Activated B cell treated with CpG ODN at 0.5 μM for 24 hours (primary cell): ENCODE measurements at places on chromosomes 7 and 10. TPM values are rescaled to one million over a fixed set of nuclear protein-coding genes. Genes with fewer than 3 reads are reported as not detected.

DNA sequence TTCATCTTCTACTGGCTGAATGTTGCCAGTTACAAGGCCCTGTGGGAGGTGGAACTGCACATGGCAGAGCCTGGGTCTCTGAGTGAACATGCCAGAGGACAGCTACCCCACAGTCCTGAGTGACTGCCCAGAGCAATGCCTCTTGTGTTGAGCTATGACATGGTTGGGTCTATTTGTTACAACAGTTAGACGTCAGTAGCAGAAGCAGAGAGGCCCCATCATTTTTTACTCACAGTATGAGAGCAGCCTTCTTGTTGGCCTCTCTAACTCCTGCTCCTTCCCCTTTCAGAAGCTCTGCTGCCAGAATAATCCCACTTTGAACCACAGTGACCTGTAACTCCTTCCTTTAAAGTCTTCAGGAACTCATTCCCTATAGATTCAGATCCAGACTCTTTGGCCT lies 30.8 kb upstream of the NRP1 start:
- H3K27ac ChIP-seq: no peak overlapping the region
- H3K27me3 ChIP-seq: no peaks in the 10 kb centered on the region
- no peaks in the 10 kb centered on the region for H3K4me1 ChIP-seq
- H3K4me3 ChIP-seq: no peak overlapping the region
- no peak for DNase-seq
- H3K36me3 ChIP-seq: no peaks in the 10 kb centered on the region

The KNDC1 gene
- total RNA-seq: 0.09 TPM in 1 of 2 replicates, not detected in the other

DNA sequence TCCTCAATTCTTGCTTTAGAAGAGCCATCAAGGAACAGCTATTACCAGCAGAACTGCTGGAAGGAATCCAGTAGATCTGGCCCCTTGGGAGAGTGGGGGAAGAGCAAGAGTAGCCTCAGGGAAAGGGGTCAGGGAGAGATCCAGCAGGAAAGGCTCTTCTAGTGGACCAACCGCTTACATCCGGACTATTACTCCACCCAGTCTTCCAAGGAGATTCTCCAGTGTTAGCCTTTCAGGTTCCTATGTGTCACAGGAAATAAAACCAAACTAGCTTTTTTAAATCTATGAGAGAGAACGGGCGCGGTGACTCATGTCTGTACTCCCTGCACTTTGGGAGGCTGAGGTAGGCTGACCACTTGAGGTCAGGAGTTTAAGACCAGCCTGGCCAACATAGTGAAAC lies 34.3 kb downstream of the TET1 start:
- no peak overlapping the region for H3K27ac ChIP-seq
- no peaks in the 10 kb centered on the region for H3K36me3 ChIP-seq
- DNase-seq: no peak
- no peaks in the 10 kb centered on the region for H3K27me3 ChIP-seq
- no peaks in the 10 kb centered on the region for H3K4me1 ChIP-seq
- no peak overlapping the region for H3K4me3 ChIP-seq

DNA sequence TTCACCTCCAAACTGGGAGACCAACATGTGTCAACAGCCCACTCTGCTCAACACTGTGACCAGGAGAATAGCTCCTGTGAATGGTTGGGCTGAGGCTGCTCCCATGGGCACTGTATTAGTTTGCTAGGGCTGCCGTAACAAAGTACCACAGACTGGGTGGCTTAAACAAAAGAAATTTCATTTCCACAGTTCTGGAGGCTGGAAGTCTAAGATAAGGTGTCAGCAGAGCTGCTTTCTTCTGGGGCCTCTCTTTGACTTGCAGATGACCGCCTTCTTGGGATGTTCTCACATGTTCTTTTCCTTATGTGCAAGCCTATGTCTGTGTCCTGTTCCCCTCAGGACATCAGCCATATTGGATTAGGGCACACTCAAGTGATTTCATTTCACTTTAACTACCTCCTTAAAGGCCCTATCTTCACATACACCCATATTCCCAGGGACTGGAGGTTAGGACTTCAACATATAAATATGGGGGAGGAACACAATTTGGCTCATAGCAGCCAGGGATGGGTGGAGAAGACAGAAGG lies 90.3 kb downstream of the CPED1 start:
- peaks cover 3% of the 10 kb centered on the region for H3K27me3 ChIP-seq
- H3K4me1 ChIP-seq: peaks cover 4% of the 10 kb centered on the region
- no peak overlapping the region for H3K27ac ChIP-seq
- no peaks in the 10 kb centered on the region for H3K36me3 ChIP-seq
- DNase-seq: no peak

GRCh38 chr7:39271402-39271801 lies 293.7 kb downstream of the POU6F2 start:
- H3K27ac ChIP-seq: no peak overlapping the region
- no peak for DNase-seq
- H3K4me3 ChIP-seq: no peak overlapping the region
- H3K36me3 ChIP-seq: no peaks in the 10 kb centered on the region
- no peaks in the 10 kb centered on the region for H3K4me1 ChIP-seq

DNA sequence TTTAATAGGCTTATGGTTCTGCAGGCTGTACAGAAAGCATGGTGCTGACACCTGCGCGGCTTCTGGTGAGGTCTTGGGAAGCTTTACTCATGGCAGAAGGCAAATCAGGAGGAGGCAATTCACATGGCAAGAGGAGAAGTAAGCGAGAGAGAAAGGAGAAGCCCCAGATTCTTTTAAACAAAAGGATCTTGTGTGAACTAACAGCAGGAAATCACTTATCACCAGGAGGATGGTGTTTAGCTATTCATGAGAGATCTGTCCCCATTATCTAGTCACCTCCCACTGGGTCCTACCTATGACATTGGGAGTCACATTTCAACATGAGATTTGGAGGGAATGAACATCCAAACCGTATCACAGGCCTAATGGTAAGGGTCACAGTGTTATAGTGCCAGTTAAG lies 678.0 kb upstream of the KCND2 start:
- no peaks in the 10 kb centered on the region for H3K4me1 ChIP-seq
- no peak overlapping the region for H3K4me3 ChIP-seq
- no peaks in the 10 kb centered on the region for H3K27me3 ChIP-seq
- H3K36me3 ChIP-seq: no peaks in the 10 kb centered on the region
- DNase-seq: no peak

- no peak for DNase-seq
- peaks cover 21% of the 10 kb centered on the region for H3K27me3 ChIP-seq
- H3K4me1 ChIP-seq: no peaks in the 10 kb centered on the region
Observed at GRCh38 chr10:75438275-75438674, 6.9 kb downstream of the LRMDA start.

The SYT15B gene
- total RNA-seq: 0.12 TPM in 1 of 2 replicates, not detected in the other

The PIK3CG gene
- 62.0 and 63.6 TPM in 2 replicates for total RNA-seq

- no peaks in the 10 kb centered on the region for H3K4me1 ChIP-seq
- H3K36me3 ChIP-seq: no peaks in the 10 kb centered on the region
- no peak overlapping the region for H3K27ac ChIP-seq
- no peak overlapping the region for H3K4me3 ChIP-seq
- DNase-seq: no peak
- H3K27me3 ChIP-seq: no peaks in the 10 kb centered on the region
Observed at GRCh38 chr7:46432708-46433107, 511.6 kb upstream of the IGFBP3 start.

- DNase-seq: no peak
- H3K36me3 ChIP-seq: no peaks in the 10 kb centered on the region
- no peaks in the 10 kb centered on the region for H3K27me3 ChIP-seq
- H3K27ac ChIP-seq: no peak overlapping the region
Observed at GRCh38 chr10:77859200-77859864, 67.2 kb downstream of the DLG5 start.

GRCh38 chr10:70991140-70992124 lies 103.1 kb upstream of the PCBD1 start:
- H3K4me3 ChIP-seq: no peak overlapping the region
- H3K27ac ChIP-seq: no peak overlapping the region
- H3K36me3 ChIP-seq: no peaks in the 10 kb centered on the region
- H3K27me3 ChIP-seq: peaks cover 6% of the 10 kb centered on the region
- no peak for DNase-seq
- no peaks in the 10 kb centered on the region for H3K4me1 ChIP-seq

The ZSCAN25 gene
- 28.5 and 33.4 TPM in 2 replicates for total RNA-seq

DNA sequence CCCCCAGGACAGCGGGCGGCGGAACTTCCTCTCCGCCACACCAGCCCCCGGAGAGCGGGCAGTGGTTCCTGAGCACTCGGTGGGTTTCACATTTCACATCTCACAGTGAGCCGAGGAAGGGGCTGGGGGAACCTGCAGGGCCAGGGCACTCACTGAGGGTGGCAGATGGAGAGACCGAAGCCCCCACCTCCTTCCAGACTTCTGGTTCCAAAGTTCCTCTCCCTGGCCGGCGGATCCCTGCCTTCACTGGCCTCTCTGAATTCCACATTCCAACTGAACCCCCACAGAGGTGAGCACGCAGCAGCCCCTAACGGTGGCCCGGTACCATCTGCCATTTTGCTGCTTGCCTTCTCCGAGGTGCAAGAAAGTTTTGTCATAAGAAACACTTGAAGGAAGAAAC lies 461.0 kb downstream of the PTPRN2 start:
- no peak overlapping the region for H3K4me3 ChIP-seq
- no peaks in the 10 kb centered on the region for H3K4me1 ChIP-seq
- no peak for DNase-seq
- H3K27me3 ChIP-seq: no peaks in the 10 kb centered on the region
- H3K27ac ChIP-seq: no peak overlapping the region
- H3K36me3 ChIP-seq: no peaks in the 10 kb centered on the region

- no peaks in the 10 kb centered on the region for H3K27me3 ChIP-seq
- H3K27ac ChIP-seq: no peak overlapping the region
- no peak overlapping the region for H3K4me3 ChIP-seq
- peaks cover 15% of the 10 kb centered on the region for H3K36me3 ChIP-seq
- no peak for DNase-seq
- H3K4me1 ChIP-seq: peaks cover 9% of the 10 kb centered on the region
Observed at GRCh38 chr7:139758388-139758787, 19.4 kb downstream of the HIPK2 start.

DNA sequence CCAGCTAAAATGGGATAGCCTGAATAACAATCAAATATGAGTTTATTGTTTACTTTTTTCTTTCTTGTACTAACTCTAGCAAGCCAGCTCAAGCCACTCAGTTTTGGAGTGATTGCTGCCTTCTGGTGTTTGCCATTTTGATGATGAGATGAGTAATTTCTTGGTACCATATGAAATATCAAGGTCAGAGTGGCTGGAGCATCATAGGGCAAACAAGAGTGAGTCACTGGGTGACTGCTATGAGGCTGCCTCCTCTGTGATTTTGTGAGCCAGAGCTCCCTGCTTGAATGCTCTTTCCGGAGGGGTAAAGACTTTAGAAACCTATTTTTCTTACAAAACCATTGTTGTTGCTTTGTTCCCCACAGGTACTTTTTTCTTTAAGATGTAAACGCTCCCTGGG lies 295.6 kb downstream of the PRKG1 start:
- no peaks in the 10 kb centered on the region for H3K27me3 ChIP-seq
- H3K4me3 ChIP-seq: no peak overlapping the region
- no peak for DNase-seq
- H3K27ac ChIP-seq: no peak overlapping the region
- no peaks in the 10 kb centered on the region for H3K36me3 ChIP-seq

DNA sequence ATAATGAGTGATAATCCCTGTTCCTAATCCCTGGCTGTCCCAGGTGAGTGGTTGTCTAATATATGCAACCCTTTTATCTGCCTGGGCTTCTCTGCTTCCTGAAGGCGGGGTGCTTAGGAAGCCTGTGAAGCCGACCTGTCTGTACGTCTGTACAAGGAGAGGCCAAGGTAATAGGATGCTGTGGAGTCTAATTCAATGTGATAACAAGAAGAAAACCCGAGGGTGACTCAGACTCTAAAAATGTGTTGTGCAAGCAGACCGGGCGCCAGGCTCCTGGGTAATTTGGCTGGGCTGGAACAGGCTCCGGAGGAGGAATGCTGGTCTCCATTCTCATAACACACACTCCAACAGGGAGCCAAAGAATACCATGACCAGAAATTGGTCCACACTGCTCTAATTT lies 43.6 kb downstream of the THNSL1 start:
- H3K36me3 ChIP-seq: no peaks in the 10 kb centered on the region
- H3K4me1 ChIP-seq: peaks cover 3% of the 10 kb centered on the region
- H3K27me3 ChIP-seq: peaks cover 7% of the 10 kb centered on the region
- H3K4me3 ChIP-seq: no peak overlapping the region
- no peak overlapping the region for H3K27ac ChIP-seq

The ATP5F1C gene
- total RNA-seq: 177 and 182 TPM in 2 replicates

The SMKR1 gene
- 2.2 and 2.4 TPM in 2 replicates for total RNA-seq

GRCh38 chr7:148146346-148146745 lies 444.2 kb upstream of the C7orf33 start:
- H3K27me3 ChIP-seq: peaks cover 3% of the 10 kb centered on the region
- no peak overlapping the region for H3K27ac ChIP-seq
- H3K4me1 ChIP-seq: no peaks in the 10 kb centered on the region
- H3K4me3 ChIP-seq: no peak overlapping the region
- DNase-seq: no peak

The AKR1D1 gene
- not detected in 2 replicates for total RNA-seq

GRCh38 chr10:68526634-68527307 lies 552 bp downstream of the SLC25A16 start:
- peaks cover 9% of the 10 kb centered on the region for H3K36me3 ChIP-seq
- no peaks in the 10 kb centered on the region for H3K27me3 ChIP-seq
- peak overlapping the region; percentile 86 for H3K4me3 ChIP-seq

- H3K4me1 ChIP-seq: no peaks in the 10 kb centered on the region
- no peak overlapping the region for H3K4me3 ChIP-seq
- H3K36me3 ChIP-seq: no peaks in the 10 kb centered on the region
- no peak for DNase-seq
Observed at GRCh38 chr10:71161425-71161824, 50.9 kb upstream of the UNC5B start.

DNA sequence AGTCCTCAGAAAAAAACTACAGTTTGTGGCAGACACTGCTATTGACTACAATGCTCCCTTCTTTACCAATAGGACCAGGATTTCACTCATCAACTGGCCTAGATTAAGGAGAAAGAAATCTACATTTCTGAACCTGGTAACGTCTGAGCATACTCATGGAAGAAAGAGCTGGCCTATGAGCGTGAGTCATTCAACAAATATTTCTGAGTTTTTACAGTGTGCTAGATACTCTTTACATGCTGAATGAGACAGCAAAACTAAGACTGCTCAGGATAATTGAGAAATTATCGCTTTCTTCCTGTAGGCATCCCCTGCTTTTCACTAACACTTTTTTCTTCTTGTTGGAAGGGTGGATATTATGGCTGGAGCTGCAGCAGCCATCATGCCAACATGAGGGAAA lies 609.7 kb downstream of the TNS3 start:
- H3K27ac ChIP-seq: no peak overlapping the region
- H3K27me3 ChIP-seq: peaks cover 2% of the 10 kb centered on the region
- no peak for DNase-seq
- H3K36me3 ChIP-seq: no peaks in the 10 kb centered on the region
- H3K4me1 ChIP-seq: no peaks in the 10 kb centered on the region
